NCI-H1105 treated with DMSO at 0.1 percent for 48 hours (cell line): ENCODE measurements at places on chromosomes 7 and 10.
A peak's percentile ranks its signal among the peaks of the same experiment; 100 is the strongest.

DNA sequence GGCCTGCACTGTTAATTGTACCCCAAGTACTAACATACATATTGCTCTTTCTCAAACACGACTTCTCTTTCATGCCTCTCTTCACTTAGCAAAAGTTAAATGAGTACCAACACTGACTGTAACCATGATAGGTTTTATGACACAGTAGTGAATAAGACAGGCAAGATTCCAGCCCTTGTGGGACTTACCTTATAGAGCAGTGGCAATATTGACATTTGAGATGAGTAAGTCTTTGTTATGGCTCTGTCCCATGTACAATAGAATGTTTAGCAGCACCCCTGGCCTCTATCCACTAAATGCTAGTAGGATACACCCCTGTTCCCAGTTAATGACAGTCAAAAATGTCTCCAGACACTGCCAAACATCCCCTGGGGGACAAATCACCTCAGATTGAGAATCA, 11.9 kb upstream of the COL1A2 start:
- no peak for DNase-seq

GRCh38 chr10:90321132-90321816, 536.6 kb downstream of the HTR7 start:
- no peak for DNase-seq

- no peak for DNase-seq
Measured at GRCh38 chr10:124302951-124303505, 115.7 kb downstream of the OAT start.

- no peak for DNase-seq
Measured at GRCh38 chr10:86281396-86281795, 85.2 kb downstream of the GRID1 start.

DNA sequence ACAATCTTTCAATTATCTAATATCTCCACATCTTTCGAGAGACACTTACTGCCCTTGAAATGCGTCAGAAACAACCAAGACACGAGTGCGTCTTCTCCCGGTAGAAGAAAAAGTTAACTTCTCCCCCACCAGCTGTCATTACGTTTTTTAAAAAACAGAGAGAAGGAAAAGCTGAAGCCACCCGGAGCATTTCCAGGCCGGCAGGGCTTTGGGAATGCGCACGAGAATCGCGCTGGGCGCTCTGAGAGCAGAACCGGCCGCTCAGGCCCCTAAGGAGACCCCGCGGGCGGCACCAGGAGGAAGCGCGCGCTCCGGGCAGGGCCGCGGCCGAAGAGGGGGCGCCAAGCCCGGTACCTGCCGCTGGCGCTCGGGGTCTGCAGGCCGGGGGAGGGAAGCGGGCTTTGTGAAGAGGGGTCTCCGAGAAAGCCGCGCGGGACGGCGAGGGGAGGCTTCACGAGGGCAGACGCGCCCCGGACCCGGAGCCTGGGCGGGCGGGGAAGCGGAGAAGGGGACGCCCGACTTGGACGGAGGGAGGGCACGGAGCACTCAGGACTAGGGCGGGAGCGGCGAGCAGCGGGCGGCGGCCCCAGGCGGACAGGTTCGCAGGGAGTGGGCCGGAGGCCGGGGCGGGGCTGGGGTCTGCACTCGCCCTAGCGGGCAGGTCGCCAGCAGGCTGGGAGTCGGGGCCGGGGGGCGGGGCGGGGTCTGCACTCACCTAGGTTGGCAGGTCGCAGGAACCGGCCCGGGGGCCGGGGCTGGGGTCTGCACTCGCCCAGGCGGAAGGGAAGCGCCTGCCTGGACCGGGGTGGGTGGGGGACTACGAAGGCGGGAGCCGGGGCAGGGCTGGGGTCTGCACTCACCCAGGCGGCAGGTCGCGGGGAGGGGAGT, 932 bp downstream of the ESYT2 start:
- DNase-seq, result peak; percentile 31

DNA sequence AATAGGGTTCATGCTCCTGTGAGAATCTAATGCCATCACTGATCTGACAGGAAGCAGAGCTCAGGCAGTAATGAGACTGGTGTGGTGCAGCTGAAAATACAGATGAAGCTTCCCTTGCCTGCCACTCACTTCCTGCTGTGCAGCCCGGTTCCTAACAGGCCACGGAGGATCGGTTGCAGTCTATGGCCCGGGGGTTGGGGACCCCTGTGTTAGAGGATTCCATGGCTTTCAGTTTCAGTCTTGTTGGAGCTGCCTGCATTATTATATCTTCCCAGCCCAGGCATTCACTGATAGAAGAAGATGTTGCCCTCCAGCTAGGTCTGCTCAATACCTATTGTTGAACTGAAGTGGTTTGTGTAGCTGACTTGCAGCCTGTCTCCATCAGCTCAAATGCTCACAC, 1298.8 kb downstream of the TYW1 start:
- DNase-seq, result no peak

GRCh38 chr10:96495544-96495943, 18.2 kb downstream of the TLL2 start:
- no peak for DNase-seq

DNA sequence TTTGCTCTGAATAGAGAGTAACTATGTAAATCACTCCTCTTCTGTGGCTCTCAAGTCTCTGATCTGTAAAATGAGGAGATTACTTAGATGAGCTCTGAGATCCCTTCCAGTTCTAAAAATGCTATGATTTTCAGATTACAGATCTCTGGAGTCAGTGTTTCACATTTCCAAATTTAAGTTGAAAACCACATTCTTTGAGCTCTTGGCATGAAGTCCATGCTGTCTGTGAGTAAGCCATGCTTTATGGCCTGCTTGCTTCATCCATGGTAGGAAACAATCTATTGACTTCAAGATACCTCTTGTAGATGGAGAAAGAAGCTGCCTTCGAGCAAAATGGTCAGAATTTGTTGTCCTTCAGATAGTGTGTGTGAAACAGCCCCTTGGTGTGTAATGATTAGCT, 64.9 kb downstream of the CELF2 start:
- no peak for DNase-seq

GRCh38 chr10:65769828-65770227, 1156.0 kb upstream of the LRRTM3 start:
- no peak for DNase-seq

DNA sequence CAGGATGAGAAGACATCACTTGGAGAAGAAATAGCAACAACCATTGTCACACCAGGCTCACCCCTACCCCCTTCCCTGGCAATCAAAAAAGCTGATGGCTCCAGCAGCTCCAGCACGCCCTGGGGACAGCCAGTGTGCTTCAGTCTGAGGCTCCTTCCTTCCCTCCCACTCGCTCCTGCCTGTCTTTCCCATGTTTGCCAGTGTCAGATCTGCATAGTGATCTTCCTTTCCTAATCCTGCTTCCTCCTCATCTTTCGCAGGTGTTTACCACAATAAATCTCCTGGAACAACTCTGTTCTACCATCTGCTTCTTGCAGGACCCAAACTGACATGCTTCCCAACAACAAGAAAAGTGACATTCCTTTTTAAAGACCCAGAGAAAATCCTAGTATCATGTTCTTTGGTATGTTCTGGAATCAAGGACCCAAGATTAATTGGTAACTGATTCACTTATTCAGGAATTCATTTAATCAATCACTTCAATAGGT, 57.1 kb downstream of the STEAP1B start:
- no peak for DNase-seq

- no peak for DNase-seq
Measured at GRCh38 chr10:92203919-92204623, 86.8 kb downstream of the CPEB3 start.

DNA sequence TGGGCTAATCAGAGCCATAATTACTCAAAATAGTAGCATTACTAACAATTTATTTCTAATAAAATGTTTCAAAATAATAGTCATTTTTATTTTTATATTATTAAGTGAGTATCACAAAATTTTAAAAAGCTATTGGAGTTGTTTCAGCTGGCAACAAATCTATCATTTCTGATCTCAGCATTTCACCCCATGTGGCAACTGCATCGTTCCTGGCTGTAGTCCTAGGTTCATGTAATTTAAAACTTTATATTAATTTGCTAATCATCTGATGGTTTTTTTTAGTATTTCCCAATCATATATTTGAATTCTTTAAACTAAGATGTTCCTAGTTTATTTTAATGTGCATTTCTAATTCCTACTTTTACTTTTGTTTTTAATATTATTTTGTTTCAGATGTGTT, 293.0 kb upstream of the AKR1E2 start:
- DNase-seq, result no peak

DNA sequence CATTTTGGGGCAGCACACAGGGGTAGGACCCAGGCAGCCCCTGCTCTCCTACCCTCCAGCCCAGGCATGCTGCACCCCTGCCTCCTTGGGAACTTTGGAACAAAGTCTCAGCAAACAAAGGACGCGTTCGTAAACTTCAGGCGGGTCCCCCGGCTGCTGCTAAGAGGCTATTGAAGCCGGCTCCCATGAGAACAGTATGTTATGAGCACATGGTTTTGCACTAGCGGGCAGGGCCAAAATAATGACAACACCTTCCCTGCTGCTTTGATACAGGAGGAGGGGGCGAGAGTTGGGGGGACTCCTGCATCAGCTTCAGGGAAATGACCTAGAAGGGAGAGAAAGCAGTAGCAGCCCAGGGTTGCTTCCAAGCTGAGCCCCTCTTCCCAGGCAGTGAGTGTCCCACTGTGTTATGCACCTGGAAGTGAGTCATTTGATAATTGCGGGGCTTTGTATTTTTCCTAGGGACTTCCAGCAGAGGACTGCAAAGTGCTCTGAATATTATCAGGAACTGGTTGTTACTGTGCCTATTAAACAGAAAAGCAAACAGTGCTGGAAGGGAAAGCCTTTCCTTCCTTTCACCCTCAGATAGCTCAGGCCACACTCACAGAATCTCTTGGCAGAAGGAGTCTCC, 6.9 kb downstream of the ITPRIP start:
- peak; percentile 25 for DNase-seq
